ENCODE measurements at places on chromosomes 2 and 18.

GRCh38 chr2:122384768-122385333, 629.4 kb downstream of the TSN start:
- no peak for DNase-seq

- DNase-seq, result no peak
Measured at GRCh38 chr2:233816334-233816733, 38.0 kb downstream of the HJURP start.

DNA sequence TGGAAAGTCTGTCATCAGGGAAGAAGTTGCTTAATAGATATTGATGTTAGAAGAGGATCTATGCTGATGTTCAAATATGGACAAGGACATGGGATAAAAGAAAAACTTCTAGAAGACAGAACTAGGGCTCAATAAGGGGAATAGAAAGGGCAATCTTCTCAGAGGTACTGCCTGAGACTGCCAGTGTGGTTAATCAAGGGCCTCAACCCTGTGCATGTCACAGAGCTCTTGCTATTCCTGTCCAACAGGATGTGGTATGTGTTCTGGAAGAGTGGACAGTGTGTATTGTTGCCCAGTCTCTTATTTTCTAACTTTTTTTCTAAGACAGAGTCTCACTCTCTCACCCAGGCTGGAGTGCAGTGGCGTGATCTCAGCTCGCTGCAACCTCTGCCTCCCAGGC, 27.8 kb upstream of the RNF125 start:
- no peak for DNase-seq

DNA sequence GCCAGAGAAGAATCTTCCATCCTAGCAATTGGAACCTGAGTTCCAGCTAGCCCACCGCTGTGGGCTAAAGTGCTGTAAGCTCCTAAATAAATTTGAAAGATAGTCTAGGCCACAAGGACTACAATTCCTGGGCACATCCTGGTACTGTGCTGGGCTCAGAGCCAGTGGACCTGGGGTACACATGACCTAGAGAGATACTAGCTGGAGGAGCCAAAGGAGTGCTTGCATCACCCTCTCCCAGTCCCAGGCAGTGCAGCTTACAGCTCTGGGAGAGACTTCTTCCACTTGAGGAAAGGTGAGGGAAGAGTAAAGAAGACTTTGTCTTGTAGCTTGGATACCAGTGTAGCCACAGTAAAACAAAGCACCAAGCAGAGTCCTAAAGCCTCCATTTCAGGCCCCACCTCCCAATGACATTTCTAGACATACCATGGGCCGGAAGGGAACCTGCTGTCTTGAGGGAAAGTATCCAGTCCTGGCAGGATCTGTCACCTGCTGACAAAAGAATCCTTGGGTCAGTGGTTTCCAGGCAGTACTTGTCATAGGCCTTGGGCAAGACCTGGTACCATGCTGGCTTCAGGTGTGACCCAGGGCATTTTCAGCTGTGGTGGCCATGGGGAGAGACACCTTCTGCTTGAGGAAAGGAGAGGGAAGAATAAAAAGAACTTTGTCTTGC, 89.5 kb downstream of the TMEM185B start:
- no peak for DNase-seq

- DNase-seq, result no peak
Measured at GRCh38 chr2:231512222-231512621, 18.0 kb downstream of the NMUR1 start.

GRCh38 chr18:78986018-78986481, 6.4 kb downstream of the SALL3 start:
- DNase-seq, result no peak

DNA sequence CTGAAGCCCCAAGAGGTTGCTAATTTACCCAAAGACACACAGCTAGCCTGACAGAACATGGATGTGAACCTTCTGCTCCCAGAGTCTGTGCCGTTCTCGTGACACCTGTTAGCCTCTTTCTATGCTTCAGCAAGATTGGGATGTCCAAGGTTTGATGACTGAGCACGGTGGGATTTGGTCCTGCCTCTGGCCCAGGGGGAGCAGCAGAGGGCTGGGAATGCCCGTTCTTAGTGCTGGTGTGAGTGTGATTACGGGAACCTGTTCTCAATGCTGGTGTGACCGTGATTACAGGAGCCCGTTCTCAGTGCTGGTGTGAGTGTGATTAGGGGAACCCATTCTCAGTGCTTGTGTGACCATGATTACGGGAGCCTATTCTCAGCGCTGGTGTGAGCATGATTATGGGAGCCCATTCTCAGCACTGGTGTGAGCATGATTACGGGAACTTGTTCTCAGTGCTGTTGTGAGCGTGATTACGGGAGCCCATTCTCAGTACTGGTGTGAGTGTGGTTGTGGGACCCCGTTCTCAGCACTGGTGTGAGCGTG, 67.3 kb upstream of the SNTG2 start:
- no peak for DNase-seq

- DNase-seq, result peak; percentile 4
Measured at GRCh38 chr18:2104620-2105462, 466.5 kb downstream of the METTL4 start.

- DNase-seq, result no peak
Measured at GRCh38 chr2:228649876-228650275, 468.4 kb upstream of the SPHKAP start.

GRCh38 chr2:50077190-50077737, 922.9 kb upstream of the FSHR start:
- no peak for DNase-seq

All from stimulated activated CD8-positive, alpha-beta memory T cell treated with anti-CD3 and anti-CD28 coated beads, Interleukin-4, amount 100 ng/mL, for 24 hours (primary cell).